NCI-H1436 treated with DMSO at 0.1 percent for 48 hours (cell line): ENCODE measurements at places on chromosomes 5 and 9.

DNA sequence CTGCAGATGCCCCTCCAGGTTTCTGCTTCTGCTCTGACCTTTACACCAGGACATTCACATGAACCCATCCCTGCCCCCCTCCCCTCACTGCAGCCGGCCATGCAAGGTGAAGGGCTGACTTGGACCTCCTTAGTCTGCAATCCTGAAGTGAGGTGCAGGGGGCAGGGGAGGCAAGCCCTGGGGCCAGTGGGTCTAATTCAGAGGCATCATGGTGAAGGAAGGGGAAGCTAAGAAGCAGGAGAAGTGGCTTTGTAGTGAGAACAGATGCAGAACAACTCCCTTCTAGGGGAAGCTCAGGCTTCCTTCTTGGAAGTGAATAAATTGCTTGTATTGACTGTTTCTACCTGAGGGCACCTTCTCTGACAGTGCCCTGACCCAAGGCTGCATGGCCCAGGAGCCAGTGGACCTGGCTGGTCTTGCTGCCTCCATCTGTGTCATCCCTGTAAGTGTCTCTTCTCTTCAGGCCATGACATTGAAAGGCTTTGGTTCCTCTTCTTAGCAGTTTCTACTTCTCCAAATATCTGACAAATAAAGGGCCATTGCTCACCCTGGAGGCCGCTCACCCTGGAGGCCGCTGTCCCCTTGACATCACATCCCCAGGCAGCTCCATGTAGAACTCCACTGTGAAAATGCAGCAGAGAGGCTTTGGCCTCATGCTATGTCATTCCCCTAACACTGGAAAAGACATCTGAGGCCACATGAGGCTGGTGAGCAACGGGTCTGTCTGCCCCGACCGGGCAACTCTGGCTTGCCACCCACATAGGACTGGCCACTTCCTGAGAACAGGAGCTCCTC, 55.3 kb downstream of the GADD45G start:
- no peak for DNase-seq

GRCh38 chr5:9245071-9245470, 300.8 kb downstream of the SEMA5A start:
- no peak for DNase-seq

DNA sequence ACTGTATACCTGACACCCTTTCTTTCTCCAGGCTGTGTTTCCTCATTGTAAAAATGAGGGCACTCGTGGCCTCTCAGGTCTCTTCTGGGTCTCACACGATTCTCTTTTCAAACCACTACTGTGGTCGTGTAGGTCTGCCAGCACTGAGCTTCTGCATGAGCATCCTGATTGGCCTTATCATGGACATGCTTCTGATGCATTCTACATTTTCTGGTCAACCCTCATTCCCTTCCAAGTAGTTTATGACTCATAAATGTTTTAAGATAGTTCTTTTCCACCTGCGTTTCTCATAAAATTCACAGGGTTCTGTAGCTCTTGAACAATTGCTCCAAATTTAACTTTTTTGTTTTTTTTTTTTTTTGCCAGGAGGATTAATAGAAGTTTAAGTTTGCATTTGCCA, 294.8 kb downstream of the KCTD16 start:
- DNase-seq = no peak

DNA sequence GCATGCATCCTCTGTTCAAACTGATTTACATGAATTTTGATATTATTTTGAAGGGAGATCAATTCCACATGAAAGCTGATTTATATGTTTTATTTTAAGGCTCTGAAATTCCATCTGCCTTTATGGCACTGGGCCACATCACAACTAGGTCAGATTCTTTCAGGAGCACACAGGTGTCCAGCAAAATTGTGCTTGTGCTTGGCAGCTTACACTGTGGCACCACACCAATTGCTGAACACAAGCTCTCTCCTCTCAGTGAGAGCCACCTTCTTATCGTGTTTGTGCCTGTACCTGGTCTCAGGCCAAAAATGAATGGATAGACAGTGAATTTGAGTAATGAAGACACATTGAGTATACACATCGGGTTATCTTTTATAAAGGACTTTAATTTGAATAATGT, 200.4 kb downstream of the CDH10 start:
- DNase-seq = no peak

GRCh38 chr5:80976985-80977384, 16.8 kb downstream of the RASGRF2 start:
- DNase-seq = no peak

DNA sequence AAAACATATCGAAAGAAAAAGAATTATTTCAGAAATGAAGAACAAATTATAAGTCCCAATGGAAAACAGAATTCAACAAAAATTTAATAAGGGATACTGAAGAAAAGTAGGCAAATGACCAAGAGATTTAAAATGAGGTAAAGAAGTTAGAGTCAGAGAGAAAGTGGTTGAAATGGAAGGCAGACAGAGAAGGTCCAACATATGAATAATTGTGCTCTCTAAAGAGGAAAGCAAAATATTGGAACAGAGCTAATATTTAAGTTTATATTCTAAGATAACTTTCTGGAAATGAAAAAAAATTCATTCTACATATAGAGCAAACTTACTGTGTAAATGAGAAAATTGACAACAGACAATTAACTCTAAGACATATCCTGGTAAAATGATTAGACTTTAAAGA, 94.1 kb downstream of the PTCH1 start:
- DNase-seq = no peak

- no peak for DNase-seq
Measured at GRCh38 chr5:35212122-35212982, 17.9 kb downstream of the PRLR start.

GRCh38 chr9:112439171-112439570, 47.5 kb upstream of the KIAA1958 start:
- DNase-seq = no peak

GRCh38 chr5:32707418-32707997, 3.6 kb upstream of the NPR3 start:
- DNase-seq = no peak

DNA sequence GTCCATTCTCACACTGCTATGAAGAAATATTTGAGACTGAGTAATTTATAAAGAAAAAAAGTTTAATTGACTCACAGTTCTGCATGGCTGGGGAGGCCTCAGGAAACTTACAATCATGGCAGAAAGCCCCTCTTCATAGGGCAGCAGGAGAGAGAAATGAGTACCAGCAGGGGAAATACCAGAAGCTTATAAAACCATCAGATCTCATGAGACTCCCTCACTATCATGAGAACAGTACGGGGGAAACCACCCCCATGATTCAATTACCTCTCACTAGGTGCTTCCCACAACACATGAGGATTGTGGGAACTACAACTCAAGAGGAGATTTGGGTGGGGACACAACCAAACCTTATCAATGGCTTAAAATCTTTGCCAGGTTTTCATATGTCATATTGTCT, 20.3 kb upstream of the TENT4A start:
- DNase-seq = no peak

- DNase-seq = no peak
Measured at GRCh38 chr9:137302118-137302448, at the start of gene NRARP. NRARP (minus strand) TSS chr9:137302271; CDS start chr9:137301928, 343 bp downstream.

- DNase-seq = no peak
Measured at GRCh38 chr5:99314721-99315120, 385.9 kb upstream of the CHD1 start.

DNA sequence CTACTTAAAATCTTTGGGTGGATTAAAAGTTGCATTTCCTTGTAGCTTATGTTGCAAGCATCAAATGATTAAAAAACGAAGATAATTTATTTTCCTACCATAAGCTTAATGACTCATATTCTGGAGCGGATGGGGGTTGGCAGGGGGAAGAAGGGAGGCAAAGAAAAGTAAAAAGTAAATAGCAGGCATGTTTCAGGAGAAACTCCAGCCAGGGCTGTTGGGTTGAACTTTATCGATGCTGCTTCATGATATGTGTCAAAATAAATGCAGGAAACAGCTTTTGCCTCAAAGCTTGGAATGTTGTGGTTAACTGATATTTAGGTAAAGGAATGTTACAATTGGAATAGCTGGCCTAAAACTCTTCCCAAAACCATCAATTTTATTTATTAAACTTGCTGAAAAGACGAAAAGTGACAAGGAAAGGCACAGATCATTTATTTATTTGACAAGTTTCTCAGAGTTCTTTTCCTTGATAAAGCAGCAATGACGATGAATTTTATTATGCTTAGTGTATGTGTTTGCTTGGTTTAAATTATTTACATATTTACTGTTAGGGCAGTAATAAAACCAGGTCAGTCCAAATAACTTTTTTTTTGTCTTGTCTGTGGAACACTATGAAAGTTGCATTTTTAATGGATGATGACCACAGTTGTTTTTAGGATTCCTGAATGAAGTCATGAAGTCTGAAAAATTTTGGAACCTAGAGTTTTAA, 177.9 kb downstream of the PCSK1 start:
- DNase-seq = no peak

GRCh38 chr9:126523611-126524111, 90.1 kb upstream of the LMX1B start:
- DNase-seq = no peak

- no peak for DNase-seq
Measured at GRCh38 chr5:115978779-115979178, 16.5 kb downstream of the LVRN start.

GRCh38 chr5:33491941-33492340, 51.2 kb downstream of the TARS1 start:
- DNase-seq = no peak

DNA sequence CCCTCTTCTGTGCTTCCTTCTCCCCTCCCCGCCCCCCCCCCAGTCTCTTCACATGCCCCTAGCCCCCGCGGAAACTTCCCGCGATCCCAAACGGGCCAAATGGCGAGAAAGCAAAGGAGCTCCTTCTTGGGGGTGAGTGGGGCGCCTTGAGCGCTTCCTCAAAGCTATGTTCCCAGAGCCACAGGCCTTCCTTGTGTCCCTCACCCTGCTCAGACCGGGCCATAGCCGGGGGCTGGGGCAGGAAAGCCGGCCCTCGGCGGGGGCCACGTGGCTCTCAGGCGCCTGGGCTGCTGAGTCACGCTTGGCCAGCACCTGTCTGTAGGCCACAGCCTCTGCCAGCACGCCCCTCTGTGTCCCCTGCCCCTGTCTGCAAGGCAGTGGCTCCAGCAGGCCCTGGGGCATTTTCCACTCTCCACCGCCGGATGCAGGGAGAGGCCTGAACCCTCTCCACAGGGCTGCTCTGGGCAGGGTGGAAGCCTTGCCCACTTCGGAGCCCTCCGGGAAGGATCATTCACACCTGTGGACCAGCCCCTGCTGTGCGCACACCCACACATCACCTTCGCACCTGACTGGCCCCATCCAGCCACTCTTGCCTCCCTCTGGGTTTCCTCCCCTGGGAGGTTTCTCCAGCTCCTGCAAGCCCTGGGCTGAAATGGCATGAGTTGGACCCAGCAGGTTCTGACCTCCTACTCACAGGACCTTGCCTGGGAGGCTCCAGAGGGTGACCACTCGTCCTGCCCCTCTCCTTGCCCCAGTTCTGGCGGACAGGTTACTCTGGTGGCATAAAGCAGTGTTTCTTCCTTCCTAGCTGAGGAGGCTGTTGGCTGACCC, 1.2 kb upstream of the SQSTM1 start:
- no peak for DNase-seq

DNA sequence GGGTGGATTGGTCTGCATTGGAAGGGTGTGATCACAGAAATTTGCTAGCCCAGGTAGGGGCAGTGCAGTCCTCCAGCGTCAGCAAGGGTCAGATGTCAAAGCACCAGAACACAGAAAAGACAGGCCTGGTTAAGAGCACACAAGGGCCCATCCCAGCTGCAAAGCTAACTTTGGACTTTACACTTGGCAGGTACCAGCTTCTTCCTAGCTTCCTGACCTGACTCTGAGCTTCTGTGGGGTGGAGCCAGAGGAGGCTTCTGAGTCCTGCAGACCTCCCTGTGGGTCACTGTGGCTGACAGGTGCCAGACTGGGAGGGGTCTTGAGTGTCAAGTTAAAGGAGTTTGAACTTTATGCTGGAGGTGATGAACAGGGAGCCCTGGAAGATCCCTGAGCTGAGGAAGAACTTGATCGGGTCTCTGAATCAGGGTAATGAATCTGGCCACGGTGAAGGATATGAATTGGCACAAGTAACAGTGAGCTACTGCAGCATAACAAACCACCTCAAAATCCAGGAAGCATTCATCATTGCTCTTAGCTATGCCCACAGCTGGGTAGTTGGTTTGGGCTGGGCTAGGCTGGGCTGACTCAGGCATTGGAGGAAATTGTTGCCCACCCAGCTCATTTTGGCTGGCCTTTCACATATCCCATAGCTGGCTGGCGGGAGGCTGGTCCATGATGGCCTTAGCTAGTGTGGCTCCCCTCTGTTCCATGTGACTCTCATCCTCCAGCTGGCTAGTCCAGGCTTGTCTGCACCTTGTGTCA, 63.4 kb downstream of the BARX1 start:
- no peak for DNase-seq

- DNase-seq = no peak
Measured at GRCh38 chr5:25863811-25864210, 1174.6 kb downstream of the CDH9 start.

DNA sequence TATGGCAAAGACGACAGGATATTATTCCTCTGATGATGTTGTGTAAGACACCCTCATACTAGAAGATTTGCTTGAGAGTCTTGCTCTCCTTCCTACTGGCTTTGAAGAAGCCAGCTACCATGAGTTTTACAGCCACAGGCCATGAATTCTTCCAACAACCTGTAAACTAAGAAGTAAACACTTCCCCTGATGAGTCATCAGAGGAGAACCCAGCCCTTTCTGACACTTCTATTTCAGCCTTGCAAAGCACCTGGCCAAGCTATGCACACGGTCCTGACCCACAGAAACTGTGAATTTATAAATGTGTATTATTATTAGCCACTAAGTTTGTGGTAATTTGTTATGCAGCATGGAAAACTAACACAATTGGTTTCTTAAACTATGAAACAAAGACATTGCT, 288.8 kb upstream of the ADAMTSL1 start:
- no peak for DNase-seq

GRCh38 chr5:179986328-179986727, 78.6 kb upstream of the TBC1D9B start:
- DNase-seq = no peak

GRCh38 chr9:125989524-125990180, 242.5 kb downstream of the PBX3 start:
- no peak for DNase-seq

- DNase-seq = no peak
Measured at GRCh38 chr5:153080940-153081339, 409.5 kb upstream of the GRIA1 start.

- no peak for DNase-seq
Measured at GRCh38 chr9:68949271-68950000, 64.5 kb downstream of the PRKACG start.
